ENCODE measurements at places on chromosomes 7 and 10. TPM values are rescaled to one million over a fixed set of nuclear protein-coding genes. Genes with fewer than 3 reads are reported as not detected.

The POLR1F gene
- total RNA-seq, result 12.0 TPM

The MMP21 gene
- not detected for total RNA-seq

The MEIG1 gene
- not detected for total RNA-seq

The LRRN3 gene
- 11.0 TPM for total RNA-seq

The ACTL6B gene
- total RNA-seq, result not detected

The SPDYE1 gene
- total RNA-seq, result not detected

The C10orf105 gene
- total RNA-seq, result not detected

The COL1A2 gene
- 251 TPM for total RNA-seq

The BLNK gene
- total RNA-seq, result 0.79 TPM

DNA sequence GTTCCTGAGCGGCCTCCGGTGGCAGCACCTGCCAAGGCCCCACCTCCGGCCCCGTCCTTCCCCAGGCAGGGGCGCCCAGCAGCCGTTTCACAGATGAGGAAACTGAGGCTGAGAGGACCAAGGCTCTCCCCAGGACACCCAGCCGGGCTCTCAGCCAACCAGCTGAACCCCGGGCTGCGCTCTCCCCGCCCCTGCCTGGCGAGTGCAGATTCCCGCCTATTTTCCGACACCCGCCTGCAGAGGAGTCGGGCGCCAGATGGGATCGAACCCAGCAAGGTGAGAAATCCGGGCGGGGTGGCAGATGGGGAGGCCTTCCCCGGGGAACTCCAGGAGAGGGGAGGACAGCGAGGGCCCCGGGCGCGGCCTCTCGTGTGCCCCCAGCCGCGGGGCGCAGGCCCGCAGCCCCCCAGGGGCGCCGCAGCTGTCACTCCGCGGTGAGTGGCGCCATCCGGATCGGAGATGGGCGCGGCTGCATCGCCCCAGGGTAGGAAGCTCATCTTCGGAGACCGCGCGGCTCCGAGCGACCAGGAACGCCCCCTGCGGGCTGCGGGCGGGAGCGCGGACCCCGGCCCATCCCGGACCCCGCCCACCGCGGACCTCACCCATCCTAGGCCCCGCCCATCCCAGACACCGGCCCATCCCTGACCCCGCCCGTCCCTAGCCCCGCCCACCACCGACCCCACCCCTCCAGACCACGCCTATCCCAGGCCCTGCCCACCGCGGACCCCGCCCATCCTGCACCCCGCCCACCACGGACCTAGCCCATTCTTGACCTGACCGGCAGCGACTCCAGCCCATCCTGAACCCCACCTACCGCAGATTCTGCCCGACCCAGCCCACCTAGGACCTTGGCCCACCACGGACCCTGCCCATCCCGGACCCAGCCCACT, 90.3 kb downstream of the MICALL2 start:
- H3K36me3 ChIP-seq, result no peaks in the 10 kb centered on the region

DNA sequence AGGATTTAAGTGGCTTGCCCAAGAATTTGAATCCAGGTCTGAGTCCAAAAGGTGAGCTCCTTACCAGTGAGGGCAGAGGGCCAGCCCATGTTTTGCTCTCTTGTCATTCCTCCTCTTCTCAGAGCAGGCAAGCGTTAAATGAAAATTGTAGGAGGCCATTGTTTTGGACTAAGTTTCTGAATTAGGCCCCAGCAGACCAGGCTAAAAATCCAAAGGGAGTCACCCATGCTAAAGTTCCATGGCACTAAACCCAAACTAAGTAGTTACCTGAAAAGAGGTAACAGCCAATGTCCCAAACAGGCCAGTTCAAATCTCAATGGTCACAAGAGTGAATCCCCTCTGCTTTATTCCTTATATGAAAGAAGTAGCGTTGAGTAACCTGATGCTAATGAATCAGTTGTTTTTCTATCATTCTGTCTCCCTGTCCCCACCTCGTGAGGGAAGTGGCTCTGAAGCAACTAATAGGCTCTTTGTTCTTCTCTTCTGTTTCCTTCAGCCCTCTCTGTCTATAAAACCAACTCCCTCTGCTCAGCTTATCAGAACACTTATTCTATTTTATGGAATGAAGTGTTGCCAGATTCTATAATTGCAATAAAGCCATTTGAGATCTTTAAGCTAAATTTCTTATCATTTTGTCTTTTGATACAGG, 17.5 kb upstream of the CDH23 start:
- no peaks in the 10 kb centered on the region for H3K27me3 ChIP-seq
- H3K36me3 ChIP-seq, result no peaks in the 10 kb centered on the region
- DNase-seq, result no peak
- H3K4me3 ChIP-seq, result no peak overlapping the region

- no peaks in the 10 kb centered on the region for H3K27me3 ChIP-seq
- H3K4me3 ChIP-seq, result no peak overlapping the region
- H3K27ac ChIP-seq, result no peak overlapping the region
Measured at GRCh38 chr7:38280707-38281106, 7.3 kb upstream of the TARP start.

DNA sequence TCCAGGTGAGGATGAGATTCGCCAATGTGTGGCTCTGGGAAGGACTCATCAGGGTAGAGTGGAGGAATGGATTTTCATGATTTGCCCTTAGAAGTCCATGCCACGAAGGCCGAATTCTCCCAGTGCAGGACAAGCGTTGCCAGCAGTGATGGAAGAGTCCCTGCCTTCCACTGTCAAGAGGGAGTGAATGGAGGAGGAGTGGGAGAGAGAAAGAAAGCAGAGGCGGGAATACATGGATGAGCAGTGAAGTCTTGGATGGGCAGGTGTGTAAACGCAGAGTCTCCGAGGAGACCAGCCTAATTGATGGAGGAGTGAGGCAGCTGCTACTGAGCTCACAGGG, 419.2 kb downstream of the GLRX3 start:
- H3K36me3 ChIP-seq, result no peaks in the 10 kb centered on the region
- no peak overlapping the region for H3K4me3 ChIP-seq
- no peak for DNase-seq
- peaks cover 10% of the 10 kb centered on the region for H3K27me3 ChIP-seq
- H3K4me1 ChIP-seq, result no peaks in the 10 kb centered on the region

DNA sequence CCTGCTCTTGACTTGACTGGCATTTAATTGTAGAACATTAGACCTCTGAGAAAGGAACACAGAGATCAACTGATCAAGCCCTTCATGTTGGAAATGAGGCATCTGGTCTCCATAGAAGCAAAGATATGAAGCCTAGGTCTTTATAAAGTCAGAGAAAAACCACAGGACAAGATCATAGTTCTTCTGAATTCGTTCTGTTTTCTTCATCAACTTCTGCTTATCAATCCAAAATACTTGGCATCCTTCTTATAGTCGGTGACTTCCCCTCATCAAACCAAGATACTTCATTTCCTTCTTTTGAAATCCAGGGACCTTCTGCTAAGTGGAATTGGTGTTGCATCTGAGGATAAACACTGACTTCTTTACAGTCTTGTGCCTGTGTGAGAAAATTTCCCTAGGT, 77.1 kb upstream of the PRKCQ start:
- no peak overlapping the region for H3K4me3 ChIP-seq
- H3K4me1 ChIP-seq, result no peaks in the 10 kb centered on the region
- peaks cover 31% of the 10 kb centered on the region for H3K27me3 ChIP-seq
- H3K27ac ChIP-seq, result no peak overlapping the region
- H3K36me3 ChIP-seq, result no peaks in the 10 kb centered on the region

DNA sequence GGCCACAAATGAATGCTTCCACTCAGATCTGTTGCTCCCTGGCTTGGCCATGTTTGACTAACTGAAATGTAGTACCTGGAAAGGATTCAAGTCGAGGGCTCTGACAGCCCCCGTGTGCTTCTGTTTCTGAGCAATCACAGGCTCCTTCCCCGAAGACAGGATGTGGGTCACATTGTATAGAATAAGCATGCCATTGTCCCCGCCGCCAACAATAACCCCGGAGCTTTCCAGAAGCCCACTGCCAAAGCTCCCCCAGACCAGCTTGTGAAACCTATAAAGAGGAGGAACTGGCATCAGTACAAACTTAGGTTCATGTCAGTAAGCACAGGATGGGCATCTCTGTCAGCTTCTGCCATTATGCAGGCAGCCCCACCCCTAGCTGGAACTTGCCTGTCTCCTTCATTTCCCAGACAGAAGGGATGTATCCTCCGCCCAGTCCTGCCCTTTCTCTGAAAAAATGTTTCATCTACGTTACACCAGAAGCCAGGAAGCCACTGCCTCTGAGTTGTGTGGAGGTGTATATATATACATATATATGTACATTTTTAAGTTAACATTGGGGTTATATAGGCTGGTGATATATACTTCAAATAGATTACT, 10.3 kb downstream of the SEC31B start:
- no peak overlapping the region for H3K4me3 ChIP-seq
- DNase-seq, result no peak
- no peaks in the 10 kb centered on the region for H3K4me1 ChIP-seq
- no peaks in the 10 kb centered on the region for H3K27me3 ChIP-seq
- no peak overlapping the region for H3K27ac ChIP-seq
- peaks cover 76% of the 10 kb centered on the region for H3K36me3 ChIP-seq

DNA sequence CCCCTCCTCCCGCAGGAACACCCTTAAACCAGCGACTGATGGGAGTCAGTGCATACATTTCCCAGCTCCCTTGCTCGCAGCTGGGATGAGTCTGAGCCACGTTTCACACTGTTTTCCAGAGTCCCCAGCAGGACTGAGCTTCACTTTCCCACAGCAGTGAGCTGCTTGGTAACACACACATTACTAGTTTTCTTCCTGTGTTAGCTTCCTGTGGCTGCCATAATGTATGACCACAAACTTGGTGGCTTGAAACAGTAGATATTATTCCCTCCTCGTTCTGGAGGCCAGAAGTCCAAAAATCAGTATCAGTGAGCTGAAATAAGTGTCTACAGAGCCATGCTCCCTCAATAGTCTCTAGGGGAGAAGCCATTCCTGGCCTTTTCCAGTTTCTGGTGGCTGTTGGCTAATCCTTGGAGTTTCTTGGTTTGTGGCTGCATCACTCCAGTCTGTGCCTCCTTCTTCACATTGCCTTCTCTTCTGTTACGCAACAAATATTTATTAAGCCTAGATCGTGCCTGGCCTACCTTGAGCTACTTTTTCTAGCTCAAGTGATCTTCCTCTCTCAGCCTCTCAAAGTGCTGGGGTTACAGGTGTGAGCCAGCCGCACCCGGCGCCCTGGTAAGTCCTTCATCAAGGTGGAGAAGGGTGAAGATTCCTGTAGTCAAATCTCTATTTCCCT, 26.2 kb upstream of the CARD11 start:
- H3K27ac ChIP-seq, result no peak overlapping the region
- H3K4me1 ChIP-seq, result no peaks in the 10 kb centered on the region
- no peaks in the 10 kb centered on the region for H3K27me3 ChIP-seq
- DNase-seq, result no peak
- no peak overlapping the region for H3K4me3 ChIP-seq

GRCh38 chr7:5282543-5283316, at the start of gene SLC29A4:
Gene SLC29A4, plus strand, starts transcription at chr7:5282943. Its CDS starts 4,874 bp downstream, at chr7:5287817.
- H3K27me3 ChIP-seq, result peaks cover 17% of the 10 kb centered on the region
- H3K4me1 ChIP-seq, result peaks cover 7% of the 10 kb centered on the region
- no peak within 1 kb of the TSS for H3K27ac ChIP-seq

- H3K27me3 ChIP-seq, result no peaks in the 10 kb centered on the region
- no peak overlapping the region for H3K4me3 ChIP-seq
- DNase-seq, result no peak
- H3K4me1 ChIP-seq, result peaks cover 15% of the 10 kb centered on the region
- no peak overlapping the region for H3K27ac ChIP-seq
- no peaks in the 10 kb centered on the region for H3K36me3 ChIP-seq
Measured at GRCh38 chr10:34427911-34428216, 387.2 kb downstream of the PARD3 start.

GRCh38 chr7:106273009-106273668, 11.6 kb downstream of the NAMPT start:
- DNase-seq, result no peak
- no peak overlapping the region for H3K4me3 ChIP-seq
- peak overlapping the region; percentile 33 for H3K27ac ChIP-seq
- H3K27me3 ChIP-seq, result no peaks in the 10 kb centered on the region
- H3K4me1 ChIP-seq, result peaks cover 21% of the 10 kb centered on the region

All from heart left ventricle (tissue), 16 donors.